ENCODE measurements at places on chromosomes 2 and 18. TPM values are rescaled to one million over a fixed set of nuclear protein-coding genes. Genes with fewer than 3 reads are reported as not detected.

Gene C2orf81
- 0.92 TPM for total RNA-seq

Gene EPB41L3
- 1.6 TPM for total RNA-seq

Gene YES1
- total RNA-seq = 142 TPM

Gene ECEL1
- total RNA-seq = not detected

Gene CNGA3
- total RNA-seq = not detected

Gene PTH2R
- total RNA-seq = not detected

Gene KCNF1
- total RNA-seq = 0.35 TPM

Gene SERPINB11
- 0.35 TPM for total RNA-seq

Gene FAM124B
- total RNA-seq = not detected

Gene UGT1A8
- 0.37 TPM for total RNA-seq

Measured in airway epithelial cell (primary cell).